Chondrocyte (in vitro differentiated cells): ENCODE measurements at places on chromosomes 5 and 9. TPM values are rescaled to one million over a fixed set of nuclear protein-coding genes. Genes with fewer than 3 reads are reported as not detected.

SH3GL2 gene
- total RNA-seq = 0.07 TPM in 1 of 3 replicates, not detected in the others

PGGT1B gene
- 35.6 to 46.2 TPM (median 38.2 TPM) in 3 replicates for total RNA-seq

DNA sequence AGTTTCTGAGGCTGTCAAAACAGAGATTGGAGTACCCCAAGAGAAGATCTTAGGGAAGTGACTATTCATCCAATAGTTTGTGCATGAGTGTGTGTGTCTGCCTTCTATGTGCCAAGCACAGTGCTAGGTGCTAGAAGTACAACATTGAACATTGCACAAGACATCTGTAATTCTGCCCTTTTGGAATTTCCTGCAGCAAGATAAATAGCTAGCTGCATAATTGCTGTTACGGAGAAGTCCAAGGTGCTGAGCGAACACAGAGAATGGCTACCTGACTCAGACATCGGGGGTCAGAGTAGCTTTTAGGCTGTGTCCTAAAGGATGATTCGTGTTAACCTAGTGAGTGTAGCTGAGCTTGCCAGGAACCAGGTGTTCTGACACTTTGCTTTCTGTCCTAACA lies 44.8 kb downstream of the PAPPA start:
- no peak overlapping the region for H3K27ac ChIP-seq
- peaks cover 75% of the 10 kb centered on the region for H3K4me1 ChIP-seq
- peaks cover 33% of the 10 kb centered on the region for H3K36me3 ChIP-seq
- no peak for DNase-seq
- H3K4me3 ChIP-seq = no peak overlapping the region

PALM2AKAP2 gene
- 43.7 to 52.7 TPM (median 46.3 TPM) in 3 replicates for total RNA-seq

DNA sequence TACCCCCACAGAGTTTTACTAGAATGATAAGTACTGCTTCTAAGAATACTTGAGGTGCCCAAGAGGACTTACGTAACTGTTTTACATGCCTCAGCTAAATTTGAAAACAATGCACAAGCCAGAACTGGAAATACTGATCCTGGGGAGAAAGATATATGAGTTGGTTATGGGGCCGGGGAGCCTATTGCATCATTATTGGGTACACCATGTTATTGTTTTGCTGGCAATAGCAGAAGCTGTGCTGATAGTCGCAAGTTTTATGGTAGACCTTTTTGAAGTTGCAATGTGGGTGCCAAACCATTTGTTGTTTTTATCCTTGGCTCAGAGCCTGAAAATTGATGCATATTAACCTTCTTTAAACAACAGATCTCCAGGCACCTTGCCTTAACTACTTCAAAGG lies 108.4 kb upstream of the DHFR start:
- H3K27me3 ChIP-seq = no peaks in the 10 kb centered on the region
- H3K4me1 ChIP-seq = peaks cover 7% of the 10 kb centered on the region
- no peaks in the 10 kb centered on the region for H3K36me3 ChIP-seq
- no peak overlapping the region for H3K4me3 ChIP-seq
- H3K27ac ChIP-seq = no peak overlapping the region
- DNase-seq = no peak

DNA sequence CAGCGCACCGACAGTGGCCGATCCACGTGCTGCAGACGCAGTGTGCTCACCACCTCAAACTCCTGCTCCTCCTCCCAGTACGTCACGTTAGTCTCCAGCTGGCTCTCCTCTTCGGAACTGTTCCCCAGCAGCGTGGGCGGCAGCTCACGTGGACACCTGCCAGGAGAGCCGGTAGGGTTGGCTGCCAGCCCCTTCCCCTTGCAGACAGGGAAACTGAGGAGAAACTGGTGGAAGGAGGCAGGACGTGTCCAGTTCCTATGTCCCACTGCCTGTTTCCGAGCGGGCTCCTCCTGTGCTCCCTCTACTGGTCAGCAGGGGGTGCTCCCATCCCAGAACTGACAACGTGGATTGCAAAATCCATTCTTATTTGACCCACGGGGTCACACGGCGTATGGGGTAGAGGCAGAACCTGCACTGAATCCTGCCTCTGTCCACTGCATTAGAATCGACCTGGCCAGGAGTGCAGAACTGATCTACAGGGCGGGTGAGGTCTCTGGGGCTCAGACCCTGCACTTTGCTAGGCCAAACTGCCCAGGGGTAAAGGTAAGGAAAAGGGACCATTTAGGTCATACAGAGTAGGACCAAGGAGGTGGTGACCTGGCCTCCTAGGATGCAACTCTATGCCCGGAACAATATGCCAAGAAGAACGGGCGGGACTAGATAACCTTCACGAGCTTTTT lies 25.7 kb downstream of the PDGFRB start:
- H3K36me3 ChIP-seq = peaks cover 71% of the 10 kb centered on the region
- DNase-seq = no peak
- H3K4me1 ChIP-seq = peaks cover 62% of the 10 kb centered on the region
- H3K27me3 ChIP-seq = no peaks in the 10 kb centered on the region
- H3K4me3 ChIP-seq = no peak overlapping the region

IFNA21 gene
- not detected in 3 replicates for total RNA-seq

DNA sequence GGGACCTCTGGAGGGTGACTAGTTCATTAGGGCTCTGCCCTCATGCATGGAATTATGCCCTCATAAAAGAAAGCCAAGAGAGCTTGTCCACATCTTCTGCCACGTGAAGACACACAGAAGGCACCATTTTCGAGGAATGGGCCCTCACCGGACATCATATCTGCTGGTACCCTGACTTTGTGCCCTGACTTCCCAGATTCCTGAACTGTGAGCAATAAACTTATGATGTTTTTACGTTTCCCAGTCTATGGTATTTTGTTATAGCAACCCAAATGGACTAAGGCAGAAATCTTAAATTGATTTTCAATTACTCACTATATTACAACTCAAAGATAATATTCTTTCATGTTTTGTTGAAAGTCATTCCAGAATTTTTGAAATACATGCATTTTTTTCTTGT lies 163.8 kb upstream of the PAPPA start:
- H3K27ac ChIP-seq = no peak overlapping the region
- peaks cover 12% of the 10 kb centered on the region for H3K4me1 ChIP-seq
- H3K27me3 ChIP-seq = no peaks in the 10 kb centered on the region
- DNase-seq = no peak
- no peak overlapping the region for H3K4me3 ChIP-seq

DNA sequence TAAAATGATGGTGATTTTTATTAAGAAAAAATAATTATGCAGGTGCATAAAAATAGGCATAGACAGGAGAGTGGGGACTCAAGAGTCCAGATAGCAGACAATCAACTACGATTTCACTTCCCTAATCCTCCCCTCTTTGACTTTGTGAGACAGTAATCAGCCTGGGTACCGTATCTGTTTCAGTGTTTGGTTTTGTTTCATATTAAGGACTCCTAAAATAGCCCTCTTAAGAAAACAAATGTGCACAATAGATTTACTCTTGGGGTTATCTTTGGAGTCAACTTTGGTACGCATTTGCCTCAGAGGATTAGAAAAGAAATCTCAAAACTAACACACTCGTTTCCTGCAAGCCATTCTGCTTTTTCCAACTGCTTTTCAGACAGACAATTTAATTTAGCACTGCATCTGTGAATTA lies 96.3 kb downstream of the ZNF608 start:
- no peak for DNase-seq
- H3K4me1 ChIP-seq = peaks cover 56% of the 10 kb centered on the region
- H3K27me3 ChIP-seq = no peaks in the 10 kb centered on the region
- H3K27ac ChIP-seq = peak overlapping the region; percentile 68
- no peak overlapping the region for H3K4me3 ChIP-seq

CACFD1 gene
- total RNA-seq = 14.4 to 22.3 TPM (median 18.8 TPM) in 3 replicates

PRSS3 gene
- total RNA-seq = not detected in 3 replicates

GRCh38 chr9:76216161-76216649 lies 178.0 kb downstream of the RFK start:
- peaks cover 23% of the 10 kb centered on the region for H3K4me1 ChIP-seq
- DNase-seq = no peak
- H3K4me3 ChIP-seq = no peak overlapping the region
- H3K27me3 ChIP-seq = no peaks in the 10 kb centered on the region
- H3K36me3 ChIP-seq = no peaks in the 10 kb centered on the region
- H3K27ac ChIP-seq = peak overlapping the region; percentile 73

GRCh38 chr9:35579130-35579529 lies 25.9 kb upstream of the TESK1 start:
- H3K27ac ChIP-seq = no peak overlapping the region
- H3K27me3 ChIP-seq = peaks cover 2% of the 10 kb centered on the region
- H3K4me1 ChIP-seq = no peaks in the 10 kb centered on the region

GRCh38 chr5:22500556-22500955 lies 352.6 kb downstream of the CDH12 start:
- H3K4me3 ChIP-seq = no peak overlapping the region
- H3K27ac ChIP-seq = no peak overlapping the region
- DNase-seq = no peak
- no peaks in the 10 kb centered on the region for H3K27me3 ChIP-seq
- no peaks in the 10 kb centered on the region for H3K36me3 ChIP-seq

- H3K36me3 ChIP-seq = no peaks in the 10 kb centered on the region
- no peaks in the 10 kb centered on the region for H3K27me3 ChIP-seq
- H3K4me3 ChIP-seq = no peak overlapping the region
- H3K27ac ChIP-seq = no peak overlapping the region
- DNase-seq = no peak
- H3K4me1 ChIP-seq = no peaks in the 10 kb centered on the region
Observed at GRCh38 chr9:89078860-89079259, 87.6 kb downstream of the S1PR3 start.

BNC2 gene
- 17.8 to 45.0 TPM (median 21.3 TPM) in 3 replicates for total RNA-seq

DNA sequence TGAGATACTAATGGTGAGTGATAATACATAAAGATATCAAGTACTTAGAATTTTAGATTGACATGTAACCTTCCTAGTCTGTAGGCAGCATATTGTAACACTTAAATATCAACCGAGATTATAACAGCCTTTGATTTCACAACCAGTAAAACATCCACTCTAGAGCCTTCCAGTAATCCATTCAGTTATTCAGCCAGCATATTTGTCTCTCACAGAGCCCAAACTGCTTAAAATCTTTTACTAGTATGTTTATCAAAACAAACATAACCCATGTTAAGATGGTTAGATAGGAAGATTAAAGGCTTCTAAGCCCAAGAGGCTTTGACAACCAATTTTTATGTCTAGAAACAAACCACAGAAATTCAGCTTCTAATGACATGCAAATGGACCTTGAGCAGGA lies 177.9 kb upstream of the FST start:
- H3K27ac ChIP-seq = no peak overlapping the region
- no peaks in the 10 kb centered on the region for H3K27me3 ChIP-seq
- no peak overlapping the region for H3K4me3 ChIP-seq
- H3K36me3 ChIP-seq = no peaks in the 10 kb centered on the region
- DNase-seq = no peak
- H3K4me1 ChIP-seq = no peaks in the 10 kb centered on the region

DNA sequence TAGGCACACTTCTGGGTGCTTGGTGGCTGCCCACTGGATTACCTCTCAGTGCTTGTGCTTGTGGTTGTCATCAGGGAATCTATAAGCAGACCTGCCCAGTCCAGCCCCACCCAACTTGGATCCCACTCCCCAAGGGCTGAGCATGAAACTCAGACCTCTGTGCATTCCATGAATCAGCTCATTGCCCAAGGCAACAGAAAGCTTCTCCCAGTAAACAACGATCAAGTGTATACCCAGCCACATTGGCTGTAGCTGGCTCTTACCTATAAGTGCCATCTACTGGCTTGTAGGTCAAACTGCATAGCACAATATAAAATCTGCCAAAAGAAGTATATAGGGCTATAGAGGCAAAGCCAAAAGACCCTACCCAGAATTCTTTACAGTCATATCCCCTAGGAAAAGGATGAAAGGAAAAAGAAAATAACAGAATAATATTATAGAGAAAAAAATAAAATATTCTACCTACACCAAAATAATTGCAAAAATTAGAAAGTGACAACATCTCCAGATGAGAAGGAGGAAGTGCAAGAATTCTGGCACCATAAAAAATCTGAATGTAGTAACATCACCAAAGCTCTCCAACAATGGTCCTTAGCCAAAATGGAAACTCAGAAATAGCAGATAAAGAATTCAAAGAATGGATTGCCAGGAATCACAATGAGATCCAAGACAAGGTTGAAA lies 321.0 kb upstream of the TRPC7 start:
- no peaks in the 10 kb centered on the region for H3K4me1 ChIP-seq
- no peaks in the 10 kb centered on the region for H3K36me3 ChIP-seq
- no peak overlapping the region for H3K4me3 ChIP-seq
- no peak overlapping the region for H3K27ac ChIP-seq
- peaks cover 3% of the 10 kb centered on the region for H3K27me3 ChIP-seq

DNA sequence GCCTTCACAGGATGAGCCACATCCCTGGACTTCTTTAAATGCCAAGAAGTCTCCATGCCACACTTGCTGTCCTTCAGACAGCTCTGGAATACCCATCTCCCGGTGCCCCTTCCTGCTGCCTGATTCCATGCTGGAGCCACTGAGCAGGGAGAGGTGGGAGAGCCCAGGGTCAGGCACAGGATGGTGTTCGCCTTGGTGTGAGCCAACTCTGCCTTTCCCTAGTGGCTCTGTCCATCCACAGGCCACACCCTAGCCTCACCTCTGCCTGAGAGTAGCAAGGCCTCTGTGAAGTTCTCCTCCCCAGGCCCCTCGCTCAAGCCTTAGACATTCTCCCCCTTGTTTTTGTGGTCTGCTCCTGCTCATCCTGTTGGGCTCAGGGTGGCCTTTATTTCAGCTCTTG lies 54.2 kb upstream of the ANGPTL2 start:
- H3K4me3 ChIP-seq = no peak overlapping the region
- H3K4me1 ChIP-seq = peaks cover 37% of the 10 kb centered on the region
- no peak overlapping the region for H3K27ac ChIP-seq
- no peaks in the 10 kb centered on the region for H3K36me3 ChIP-seq

GRCh38 chr9:8348756-8349155 lies 549.2 kb upstream of the DMAC1 start:
- H3K4me1 ChIP-seq = peaks cover 4% of the 10 kb centered on the region
- H3K27me3 ChIP-seq = no peaks in the 10 kb centered on the region
- no peak overlapping the region for H3K4me3 ChIP-seq
- H3K36me3 ChIP-seq = no peaks in the 10 kb centered on the region
- no peak overlapping the region for H3K27ac ChIP-seq

DNA sequence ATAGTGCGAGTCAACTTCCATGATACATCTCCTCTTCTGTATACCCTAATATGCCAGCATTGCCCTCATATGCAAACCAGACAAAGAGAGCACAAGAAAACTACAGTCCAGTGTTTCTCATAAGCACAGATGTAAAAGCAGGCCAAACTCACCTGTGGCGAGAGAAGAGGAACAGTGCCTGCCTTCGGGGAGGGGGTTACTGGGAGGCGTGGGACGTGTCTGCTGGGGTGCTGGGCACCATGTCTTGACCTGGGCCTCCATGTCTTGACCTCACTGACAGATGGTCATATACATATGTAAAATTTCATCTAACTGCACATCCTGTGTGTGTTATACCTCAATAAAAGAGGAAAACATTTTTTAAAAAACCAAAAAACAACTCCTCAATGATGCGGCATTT lies 159.3 kb upstream of the PPP1R26 start:
- no peak overlapping the region for H3K27ac ChIP-seq
- no peak overlapping the region for H3K4me3 ChIP-seq
- H3K36me3 ChIP-seq = no peaks in the 10 kb centered on the region
- H3K4me1 ChIP-seq = no peaks in the 10 kb centered on the region
- H3K27me3 ChIP-seq = peaks cover 33% of the 10 kb centered on the region

DNA sequence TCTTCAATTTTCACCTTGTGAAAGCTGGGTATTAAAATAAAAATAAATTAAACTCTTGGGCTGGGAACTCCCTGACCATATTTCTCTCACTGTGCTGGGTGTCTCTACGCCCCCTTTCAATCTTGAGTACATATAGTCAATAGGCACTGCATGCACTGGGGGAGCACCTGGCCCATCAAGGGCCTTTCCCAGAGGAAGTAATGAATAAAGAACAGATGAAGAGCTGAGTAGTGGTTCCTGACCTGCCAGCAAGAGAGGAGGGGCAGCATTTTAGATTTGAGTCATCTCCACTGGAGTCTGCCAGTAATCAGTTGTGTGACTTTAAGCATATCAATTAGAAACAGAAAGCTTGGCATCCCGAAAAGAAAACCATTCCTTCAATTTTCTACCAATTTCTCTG lies 6.2 kb downstream of the MAPKAP1 start:
- peak overlapping the region; percentile 39 for H3K27ac ChIP-seq
- no peak overlapping the region for H3K4me3 ChIP-seq
- DNase-seq = no peak
